ENCODE measurements at places on chromosomes 5 and 9.

- DNase-seq = peak; percentile 51
Observed at GRCh38 chr5:76337953-76338451, 65.1 kb upstream of the IQGAP2 start.

DNA sequence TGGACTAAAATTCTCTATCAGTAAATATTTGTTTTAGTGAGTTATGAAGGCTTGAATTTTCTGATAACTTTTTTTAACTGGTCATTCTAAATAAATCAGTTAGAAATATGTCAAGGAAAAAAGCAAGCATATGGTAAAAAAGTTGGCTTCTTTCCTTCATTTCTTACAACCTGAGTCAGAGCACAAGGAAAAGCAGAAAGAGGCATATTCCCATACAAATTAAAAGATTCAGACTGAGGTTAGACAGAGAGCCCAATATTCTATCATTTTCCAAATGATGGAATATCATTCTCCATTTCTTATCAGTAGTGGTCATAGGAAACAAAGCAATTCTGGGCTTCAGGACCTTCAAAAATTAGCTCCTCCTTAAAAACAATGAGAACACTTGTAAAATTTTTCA, 732.1 kb downstream of the MAT2B start:
- DNase-seq = no peak

GRCh38 chr5:96146675-96147074, 185.0 kb upstream of the ELL2 start:
- peak; percentile 49 for DNase-seq

DNA sequence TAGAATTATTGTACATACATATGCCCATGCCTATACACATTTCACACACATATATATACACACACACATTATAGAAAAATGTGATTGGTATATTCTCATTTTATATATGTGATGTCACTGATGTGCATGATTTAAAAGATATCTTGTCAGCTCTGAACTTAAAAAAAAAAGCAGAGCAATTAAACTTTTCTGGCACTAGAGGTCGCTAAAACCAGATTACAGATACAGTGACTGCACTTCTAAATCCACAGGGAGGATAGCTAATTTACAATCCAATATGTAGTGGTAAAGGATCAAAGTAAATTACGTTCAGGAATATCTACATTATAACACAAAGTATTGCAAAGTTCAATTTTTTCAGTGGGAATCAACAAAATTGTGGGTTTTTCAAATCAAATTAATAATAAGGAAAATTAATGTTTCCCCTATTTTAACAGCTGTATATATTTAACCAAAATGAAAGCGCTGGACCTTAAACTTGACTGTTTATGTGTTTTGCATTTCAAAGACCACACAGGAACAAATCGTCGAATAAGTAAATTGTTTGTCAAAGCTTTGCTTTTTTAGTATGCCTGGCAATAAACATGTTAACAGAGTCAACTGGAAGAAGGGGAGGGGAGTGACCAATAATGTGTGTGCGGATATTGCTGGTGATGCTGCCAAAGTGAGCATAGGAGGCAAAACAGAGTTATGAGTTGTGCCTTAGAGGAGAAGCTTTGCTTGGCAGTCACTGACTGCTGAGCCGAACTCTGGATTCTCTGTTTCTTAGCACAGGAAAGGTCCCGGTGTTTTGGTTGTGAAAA, 1201.4 kb upstream of the C9orf72 start:
- peak; percentile 28 for DNase-seq

DNA sequence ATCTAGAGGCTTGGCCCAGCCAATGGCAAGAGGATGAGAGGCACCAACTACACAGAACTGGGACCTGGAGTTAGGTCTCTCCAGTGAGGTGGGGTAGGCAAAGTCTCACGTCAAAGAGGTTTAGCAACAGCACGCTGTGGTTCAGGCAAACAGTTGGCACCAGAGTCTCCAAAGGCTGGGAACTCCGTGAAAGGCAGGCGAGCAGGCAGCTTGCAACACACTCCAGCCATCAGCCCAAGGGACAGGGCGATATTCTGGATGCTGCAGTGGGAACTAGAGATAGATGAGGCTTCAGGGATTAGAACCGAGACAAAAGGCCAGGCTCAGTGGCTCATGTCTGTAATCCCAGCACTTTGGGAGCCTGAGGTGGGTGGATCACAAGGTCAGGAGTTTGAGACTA, 129.1 kb downstream of the PDZD2 start:
- no peak for DNase-seq

- no peak for DNase-seq
Observed at GRCh38 chr5:173771725-173772383, 116.3 kb upstream of the CPEB4 start.

Data from lung microvascular endothelial cell (primary cell).